ENCODE measurements at places on chromosomes 2 and 18.

- DNase-seq: peak; percentile 63
Measured at GRCh38 chr2:236237468-236238190, 26.6 kb downstream of the ASB18 start.

GRCh38 chr2:110910423-110910822 lies 178.1 kb downstream of the ACOXL start:
- DNase-seq: no peak

DNA sequence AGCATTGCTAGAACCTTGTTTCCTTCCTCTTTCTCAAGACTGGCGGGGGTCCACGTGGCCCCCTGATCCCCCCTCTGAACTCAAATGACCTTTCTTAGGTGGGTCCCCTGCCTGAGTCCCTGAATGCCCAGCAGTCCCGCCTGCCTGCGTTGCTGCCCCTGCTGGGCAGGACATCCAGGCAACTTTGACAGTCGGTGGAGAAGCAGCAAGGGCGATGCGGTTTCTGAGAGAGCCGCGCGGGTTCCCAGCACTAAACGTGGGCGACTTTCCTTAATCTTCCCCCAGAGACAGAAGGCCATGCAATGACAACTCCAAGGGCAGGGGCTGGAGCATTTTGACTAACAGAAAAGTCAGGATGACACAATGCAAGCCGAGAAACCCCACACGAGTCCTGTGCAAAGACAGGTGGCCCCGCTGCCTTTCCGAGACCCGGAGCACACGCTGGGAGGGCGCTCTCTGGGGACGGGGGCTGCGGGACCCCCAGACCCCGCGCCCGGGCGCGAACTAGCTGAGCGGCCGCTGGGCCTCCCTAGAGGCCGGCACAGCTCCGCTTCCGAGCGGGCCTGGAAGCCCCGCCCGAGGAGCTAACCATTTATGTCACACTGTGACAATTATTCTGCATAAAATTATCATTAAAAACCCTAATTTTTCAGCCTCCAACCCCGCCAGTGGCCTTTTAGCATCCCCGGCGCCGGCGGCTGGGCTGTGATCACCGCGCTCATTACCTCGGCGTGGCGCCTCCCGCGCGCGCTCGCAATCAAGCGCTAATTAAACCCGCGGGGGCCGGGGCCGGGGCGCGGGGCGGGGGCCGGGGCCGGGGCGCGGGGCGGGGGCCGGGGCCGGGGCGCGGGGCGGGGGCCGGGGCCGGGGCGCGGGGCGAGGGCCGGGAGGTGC lies 27.4 kb downstream of the ASB18 start:
- DNase-seq: no peak

DNA sequence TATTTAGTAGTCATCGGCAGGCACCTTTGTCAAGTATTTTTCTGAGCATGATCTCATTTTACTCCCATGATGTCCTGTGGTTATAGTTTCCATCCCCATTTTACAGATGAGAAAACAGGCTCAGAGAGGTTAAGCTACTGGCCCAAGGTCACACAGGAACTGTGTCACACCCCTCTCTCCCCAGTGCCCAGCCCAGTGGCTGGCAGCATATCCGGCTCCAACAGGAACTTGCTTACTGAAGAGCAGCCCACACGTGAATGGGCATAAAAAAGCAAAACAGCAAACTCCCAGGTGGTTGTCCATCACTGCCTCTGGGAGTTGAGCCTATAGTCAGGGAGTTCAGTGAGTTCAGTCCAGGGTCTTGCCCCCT lies 8.3 kb upstream of the KLF11 start:
- DNase-seq: no peak

GRCh38 chr18:47985866-47986265 lies 55.4 kb upstream of the SMAD2 start:
- no peak for DNase-seq

Measured in H9 (cell line).